ENCODE measurements at places on chromosomes 3 and 15.

GRCh38 chr15:80556694-80557367 is 138.3 kb upstream of the ABHD17C start:
- no peak for DNase-seq

GRCh38 chr15:68808770-68809169 is 11.9 kb downstream of the ANP32A start:
- DNase-seq: no peak

DNA sequence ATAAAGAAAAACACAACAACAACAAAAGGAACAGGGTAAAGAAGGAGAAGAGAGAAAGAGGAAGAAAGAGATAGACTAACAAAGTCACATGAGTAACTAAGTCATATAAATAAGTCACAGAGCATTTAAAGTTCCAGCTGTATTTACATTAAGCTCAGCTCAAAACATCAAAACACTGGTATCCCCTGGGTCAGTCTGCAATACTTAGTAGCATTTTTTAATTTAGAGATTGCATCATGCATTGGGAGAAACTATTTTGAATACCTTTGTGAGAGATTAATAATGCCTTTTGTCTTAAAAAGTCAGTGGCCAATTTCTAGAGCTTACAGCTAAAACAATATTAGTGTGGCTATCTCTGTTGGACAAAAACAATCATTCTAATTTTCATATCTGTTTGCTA is 78.4 kb downstream of the NEK10 start:
- DNase-seq: no peak

- DNase-seq: no peak
Observed at GRCh38 chr15:34336991-34337556, 507 bp downstream of the SLC12A6 start.

DNA sequence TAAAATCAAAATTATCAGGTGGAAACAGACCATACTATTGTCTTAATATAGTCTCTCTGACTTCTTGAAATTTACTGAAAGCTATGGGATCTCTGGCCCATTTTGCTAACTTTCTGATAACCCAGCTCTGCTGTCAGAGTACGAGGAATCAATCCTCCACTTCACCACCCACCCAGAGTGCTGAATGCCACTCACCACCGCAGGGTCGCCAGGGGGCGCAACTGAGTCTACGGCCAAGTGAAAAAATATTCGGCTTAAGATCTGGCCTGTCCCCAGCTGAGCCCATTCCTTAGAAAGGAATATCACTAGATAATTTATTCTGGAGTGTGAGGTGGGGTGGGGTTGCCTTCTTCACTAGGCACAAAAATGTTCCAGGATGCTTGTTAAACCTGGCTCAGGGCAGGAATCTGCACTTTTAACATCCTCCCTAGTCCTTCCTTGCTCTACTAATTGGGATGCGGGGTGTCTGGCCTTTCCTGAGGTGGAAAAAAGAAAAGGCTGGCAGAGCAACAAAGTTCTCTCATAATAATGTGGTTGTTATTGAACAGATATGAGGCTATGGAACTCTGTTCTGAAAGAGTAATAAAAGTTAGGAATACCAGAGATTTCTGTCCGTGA is 520.6 kb downstream of the MFSD1 start:
- DNase-seq: no peak

DNA sequence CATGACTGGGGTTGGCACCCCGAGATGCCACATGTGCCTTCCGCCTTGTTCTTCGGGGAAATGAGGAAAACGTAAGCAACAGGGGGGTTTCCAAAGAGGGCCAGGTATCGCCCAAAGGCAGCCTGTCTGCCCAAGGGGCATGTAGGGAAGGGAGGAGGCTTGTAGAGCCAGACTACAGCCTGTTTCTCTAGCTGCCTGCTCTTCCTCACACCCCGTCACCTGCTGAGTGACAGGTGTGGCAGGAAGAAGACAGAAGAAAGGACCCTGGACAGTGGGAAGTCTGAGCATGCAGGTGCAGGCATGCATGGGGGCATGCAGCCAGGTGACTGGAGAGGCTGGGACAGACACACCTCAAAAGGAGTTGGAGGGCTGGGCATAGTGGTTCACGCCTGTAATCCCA is 9.8 kb downstream of the PLA2G4E start:
- DNase-seq: no peak

DNA sequence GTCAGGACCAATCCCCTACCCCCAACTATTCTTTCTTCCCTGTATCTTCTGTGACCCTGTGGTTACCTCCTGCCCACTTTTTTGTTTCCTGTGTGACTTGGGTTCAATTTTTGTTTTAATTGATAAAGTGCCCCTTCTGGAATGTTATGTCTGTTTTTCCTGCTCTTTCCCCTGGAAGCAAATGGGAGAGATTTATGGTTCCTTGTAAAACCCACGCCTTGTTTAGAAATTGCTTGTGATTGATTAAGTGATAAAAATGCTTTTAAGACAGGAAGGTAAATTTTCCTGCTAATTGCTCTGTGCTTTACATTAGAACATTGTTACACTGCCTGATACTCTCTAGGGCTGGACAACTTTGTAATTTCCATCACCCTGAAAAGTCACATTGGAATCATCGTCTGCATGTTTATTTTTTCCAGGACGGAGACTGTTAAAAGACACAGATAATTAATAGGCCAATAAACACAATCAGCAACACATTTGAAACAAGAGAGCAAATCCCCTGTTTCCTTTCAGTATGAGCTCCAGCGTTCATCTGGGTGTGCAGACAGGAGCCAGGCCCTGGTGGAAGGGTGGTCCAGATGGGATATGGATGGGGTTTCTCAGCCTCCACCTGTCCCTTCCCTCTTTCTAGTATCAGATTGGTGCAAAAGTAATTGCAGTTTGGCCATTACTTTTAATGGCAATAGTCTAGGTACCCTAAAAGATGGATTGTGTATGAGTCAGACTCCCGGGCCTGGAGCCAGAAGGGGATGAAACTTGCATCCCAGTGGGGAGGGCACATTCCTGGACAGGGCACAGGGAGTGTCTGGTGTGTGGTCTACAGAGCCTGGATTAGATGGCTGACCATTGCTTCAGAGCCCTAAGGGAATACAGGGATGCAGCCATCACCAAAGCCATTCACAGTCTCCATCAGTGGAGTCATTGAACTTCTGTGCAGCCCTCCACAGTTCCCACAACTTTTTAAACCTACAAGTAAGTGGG is 58.1 kb upstream of the AGBL1 start:
- DNase-seq: no peak

DNA sequence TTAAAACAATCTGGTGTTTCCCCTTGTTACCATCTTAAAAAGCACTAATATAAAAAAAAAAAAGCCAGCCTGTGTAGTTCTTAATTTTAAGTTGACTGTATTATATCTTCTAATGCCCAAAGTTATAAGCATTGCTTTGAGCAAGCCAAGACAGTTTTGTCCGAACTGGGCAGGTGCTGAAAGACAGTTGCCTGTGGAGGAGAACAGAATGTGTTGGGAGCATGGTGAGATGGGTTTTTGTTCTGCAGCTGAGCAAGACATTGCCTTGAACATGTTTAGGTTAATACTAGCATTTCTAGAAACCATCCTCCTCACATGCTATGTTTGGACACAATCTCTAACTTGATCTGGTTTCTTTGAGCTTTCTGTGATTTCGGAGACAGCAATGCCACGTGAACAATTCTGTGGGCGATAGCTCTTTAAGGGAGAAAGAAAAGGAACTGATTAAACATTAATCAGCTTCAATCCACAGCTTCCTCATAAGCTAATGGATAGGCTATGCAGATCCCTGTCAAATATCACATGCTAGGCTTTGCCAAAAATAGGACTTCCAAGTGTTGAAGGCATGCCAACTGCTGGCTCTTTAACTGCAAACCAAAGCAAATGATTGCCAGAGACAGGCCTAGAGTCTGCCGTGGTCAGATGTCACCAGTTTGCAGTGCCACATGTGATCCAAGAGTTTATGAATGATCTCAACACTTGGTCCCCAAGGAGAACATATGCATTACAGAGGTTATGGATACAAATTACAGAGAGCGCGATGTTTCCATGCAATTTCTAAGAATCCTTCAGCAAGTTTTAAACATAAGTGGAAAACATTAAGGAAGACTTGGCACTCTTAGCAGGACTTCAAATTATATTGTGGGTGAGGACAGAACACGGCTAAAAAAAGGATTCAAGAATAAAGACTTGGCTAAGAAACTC is 428.1 kb downstream of the ROBO2 start:
- DNase-seq: peak; percentile 60

- DNase-seq: no peak
Observed at GRCh38 chr3:120081719-120082118, 12.5 kb downstream of the GSK3B start.

DNA sequence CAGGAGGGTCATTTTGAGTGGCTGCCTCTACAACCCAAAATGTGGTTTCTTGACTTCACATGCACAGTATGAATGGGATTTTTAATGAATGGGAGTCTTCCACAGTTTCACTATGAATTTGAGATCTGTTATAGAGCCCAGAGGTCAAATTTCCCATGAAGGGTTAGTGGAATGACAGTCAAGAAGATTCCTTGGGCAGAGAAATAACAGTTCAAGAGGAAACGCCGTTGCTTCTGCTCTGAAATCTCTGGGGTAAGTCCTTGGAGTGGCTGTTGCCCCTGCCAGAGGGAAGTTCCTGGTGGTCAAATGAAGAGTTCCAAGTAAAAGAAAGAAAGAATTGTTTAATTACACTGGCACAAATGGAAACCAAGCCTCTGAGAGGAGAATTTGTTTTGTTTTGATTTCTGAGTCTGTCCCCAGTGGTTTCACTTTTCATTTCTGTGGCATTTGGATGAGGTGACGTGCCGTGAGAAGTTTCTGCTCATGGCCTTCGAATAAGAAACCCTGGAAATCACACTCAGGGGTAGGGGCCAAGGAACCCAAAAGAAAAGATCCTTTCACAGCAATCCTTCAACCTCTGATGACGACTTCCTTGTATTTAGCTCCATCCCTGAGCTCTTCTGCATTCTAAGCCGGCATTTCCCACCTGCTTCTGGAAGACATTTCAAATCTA is 77.5 kb upstream of the IL12A start:
- no peak for DNase-seq
